Renal cortex interstitium (tissue), 15 donors: ENCODE measurements at places on chromosomes 13 and 19. TPM values are rescaled to one million over a fixed set of nuclear protein-coding genes. Genes with fewer than 3 reads are reported as not detected.

DNA sequence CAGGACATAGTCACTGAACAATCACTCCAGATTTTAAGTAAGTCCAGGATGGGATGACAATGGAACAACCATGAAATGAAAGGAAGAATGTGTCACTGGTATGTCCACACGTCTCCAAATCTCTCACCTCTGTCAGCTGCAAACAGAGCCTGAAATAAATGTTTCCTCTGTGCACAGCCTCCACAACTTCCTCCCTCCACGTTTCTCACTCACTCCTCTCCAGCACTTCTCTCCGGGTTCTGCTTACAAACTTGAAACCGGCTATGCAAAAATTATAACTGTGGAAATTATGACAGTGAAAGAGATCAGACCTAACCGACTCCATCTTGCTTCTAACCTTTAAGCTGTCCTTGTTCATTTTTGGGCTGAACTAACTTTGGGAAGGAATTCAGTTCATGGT, 35.0 kb upstream of the ALOX5AP start:
- no peak for DNase-seq

GRCh38 chr19:42403586-42403985, 13.5 kb upstream of the CNFN start:
- DNase-seq: no peak

DNA sequence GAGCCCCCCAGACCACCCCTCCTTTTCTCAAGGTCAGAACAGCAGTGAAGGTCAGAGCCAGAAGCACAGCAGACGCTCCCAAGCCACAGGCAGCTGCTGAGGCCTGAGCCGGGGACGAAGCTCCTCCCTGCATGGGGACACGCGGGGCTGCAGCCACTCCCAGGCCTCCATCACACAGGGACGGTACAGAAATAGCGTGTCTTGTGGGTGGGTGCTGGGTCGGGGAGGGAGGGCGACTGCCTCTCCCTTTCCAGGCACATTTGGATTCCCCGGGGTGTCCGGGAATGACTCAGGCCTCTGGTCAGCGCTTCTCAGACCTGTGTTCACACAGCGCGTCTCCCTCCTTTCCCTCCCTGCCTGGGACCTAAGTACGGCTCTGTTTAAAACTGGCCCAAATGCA, 33.2 kb downstream of the RASA3 start:
- DNase-seq: no peak

DNA sequence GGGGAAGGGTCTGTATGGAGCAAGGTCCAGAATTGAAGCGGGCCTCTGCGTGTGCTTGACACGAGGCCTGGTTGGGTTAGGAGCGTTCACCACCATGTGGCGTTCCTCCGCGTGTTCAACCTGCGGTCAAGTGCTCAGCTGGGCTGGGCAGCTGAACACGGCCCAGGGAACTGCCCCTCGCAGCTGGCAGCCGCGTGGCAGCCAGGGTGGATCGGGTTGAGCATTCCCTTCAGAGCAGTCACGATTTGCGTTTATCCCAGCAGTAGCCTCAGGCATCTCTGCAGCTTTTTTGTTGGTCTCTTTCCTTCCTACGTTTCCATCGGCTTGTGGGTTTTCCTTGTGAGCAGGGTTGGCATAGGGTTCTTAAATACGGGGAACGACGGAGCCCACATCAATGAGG, 28.7 kb upstream of the F2RL3 start:
- no peak for DNase-seq

PLIN3 gene
- polyA plus RNA-seq: 50.9 TPM

FAM124A gene
- polyA plus RNA-seq: 4.5 TPM

GRCh38 chr19:29378543-29379080, 147.2 kb upstream of the VSTM2B start:
- DNase-seq: no peak

DNA sequence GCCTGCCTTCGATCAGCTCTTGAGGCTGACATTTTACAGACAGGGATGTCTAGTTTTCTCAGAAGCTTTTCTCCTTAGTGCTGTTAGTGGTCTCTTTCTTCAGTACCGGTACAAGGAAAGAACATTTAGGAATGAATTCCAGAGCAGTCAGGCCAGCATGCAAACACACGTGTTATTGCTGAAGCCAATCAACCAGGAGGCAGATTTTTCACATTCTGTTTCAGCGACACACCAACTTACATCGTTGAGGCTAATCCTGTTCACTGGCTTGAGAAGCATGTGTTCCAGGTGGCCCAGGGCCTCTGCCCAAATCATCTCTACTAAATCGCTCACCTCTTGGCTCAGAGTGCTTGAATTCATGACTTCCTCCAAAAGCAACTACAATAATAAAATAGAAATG, 19.2 kb downstream of the PARP4 start:
- DNase-seq: no peak

GRCh38 chr13:38099751-38100150, 230.2 kb upstream of the TRPC4 start:
- DNase-seq: no peak

DNA sequence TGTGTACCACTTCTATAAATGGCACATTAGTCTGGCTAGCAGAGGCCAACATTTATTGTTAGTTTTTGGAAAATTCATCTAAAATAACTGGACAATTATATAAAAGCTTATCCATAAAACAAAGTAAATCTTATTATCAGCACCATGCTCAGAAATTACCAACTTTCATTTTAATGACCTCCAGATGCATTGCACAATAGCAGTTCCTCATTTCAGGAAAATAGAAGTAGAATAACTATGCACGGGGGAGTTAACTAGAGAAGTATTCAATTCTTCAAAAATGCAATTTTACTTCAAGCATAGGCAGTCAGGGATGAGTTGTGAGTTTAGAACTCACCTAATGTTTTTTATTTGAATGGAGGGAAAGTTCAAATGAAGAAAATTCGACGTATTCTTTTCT, 1023.5 kb downstream of the PCDH17 start:
- no peak for DNase-seq
